ENCODE measurements at places on chromosomes 13 and 19.

GRCh38 chr13:77476456-77476855 lies 59.0 kb upstream of the SCEL start:
- DNase-seq: no peak

DNA sequence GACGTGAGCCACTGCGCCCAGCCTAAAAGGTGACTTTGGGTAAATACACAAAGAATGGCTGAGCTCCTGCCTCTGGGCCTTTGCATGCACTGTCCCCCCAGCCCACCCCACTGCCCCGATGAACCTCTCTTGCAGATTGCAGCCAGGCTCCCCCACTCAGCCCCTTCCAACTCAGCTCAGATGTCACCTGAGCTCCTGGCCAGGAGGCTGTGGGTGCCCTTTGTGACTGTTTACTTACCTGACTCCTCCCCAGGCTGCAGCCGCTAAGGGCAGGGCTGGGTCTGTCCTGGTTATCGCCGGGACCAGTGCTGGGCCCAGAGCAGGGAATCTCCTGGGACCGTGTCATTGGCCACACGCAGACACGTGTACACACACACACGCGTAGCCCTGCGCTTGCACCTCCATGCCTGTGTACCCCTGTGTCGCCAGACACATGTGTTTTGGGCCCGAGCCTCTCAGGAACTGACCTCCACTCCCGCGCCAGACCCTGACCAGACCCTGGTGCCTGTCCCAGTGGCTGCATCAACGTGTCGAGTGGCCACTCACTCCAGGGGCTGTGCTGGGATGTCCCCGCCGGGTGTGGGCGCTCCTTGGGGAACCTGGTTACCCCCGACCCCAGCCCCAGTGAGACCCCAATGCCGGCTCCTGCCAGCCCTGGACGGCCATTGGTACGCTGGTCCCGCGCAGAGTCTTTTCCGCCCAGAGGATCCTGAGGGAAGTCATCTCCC lies 18.7 kb downstream of the EFNA2 start:
- no peak for DNase-seq

DNA sequence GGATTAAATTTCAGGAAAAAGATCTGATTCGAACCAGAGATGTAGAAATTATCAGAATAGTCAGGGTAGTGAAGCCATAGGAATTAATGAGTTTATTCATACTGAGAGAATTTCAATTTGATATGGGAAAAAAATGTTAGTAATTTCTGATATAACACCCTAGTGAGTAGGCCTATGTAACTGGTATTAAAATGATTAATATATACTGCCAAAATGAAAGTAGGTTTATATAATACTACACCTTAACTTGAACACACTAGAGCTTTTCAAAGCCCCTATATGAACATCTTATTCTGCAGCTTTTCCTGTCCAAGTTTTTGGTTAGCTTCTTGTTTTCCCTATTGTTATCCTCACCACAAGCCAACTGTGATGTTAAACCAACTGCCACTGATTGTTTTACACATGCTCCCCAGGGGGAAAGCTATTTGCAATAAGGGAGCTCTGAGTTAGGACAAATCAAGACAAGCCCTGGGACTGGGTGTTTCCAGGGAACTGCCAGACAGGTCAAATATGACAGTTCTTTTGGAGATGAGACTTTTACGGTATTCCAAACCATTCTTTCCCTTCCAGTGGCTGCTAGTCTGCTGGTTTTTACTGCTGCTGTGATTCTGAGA lies 45.3 kb downstream of the FNDC3A start:
- DNase-seq: no peak

- no peak for DNase-seq
Observed at GRCh38 chr13:49681842-49682435, 9.3 kb downstream of the EBPL start.

DNA sequence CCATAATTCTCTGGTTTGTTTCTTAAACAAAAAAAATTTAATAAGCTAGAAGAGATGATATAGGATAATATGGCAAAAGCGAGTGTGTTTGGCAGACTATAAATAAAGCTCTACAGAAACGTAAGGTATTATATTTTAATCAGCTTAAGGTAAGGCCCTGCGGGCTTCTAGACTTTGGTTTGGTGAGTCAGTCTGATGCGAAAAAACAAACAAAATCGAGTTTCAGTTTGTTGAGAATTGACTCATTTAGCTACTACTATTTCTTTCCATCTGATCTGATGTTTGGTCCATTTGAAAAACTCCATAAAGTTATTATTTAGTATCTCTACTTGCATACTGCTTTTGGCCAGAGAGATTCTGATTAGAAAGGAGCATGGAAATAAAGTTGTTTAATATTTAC lies 138.0 kb downstream of the MIPEP start:
- no peak for DNase-seq
